ENCODE measurements at places on chromosomes 11 and 22.
A peak's percentile ranks its signal among the peaks of the same experiment; 100 is the strongest.

- DNase-seq = no peak
Observed at GRCh38 chr22:27135031-27135981, 477.9 kb downstream of the MIAT start.

GRCh38 chr11:8192016-8192895, 23.4 kb upstream of the RIC3 start:
- DNase-seq = no peak

GRCh38 chr11:70000228-70000627, 77.9 kb upstream of the ANO1 start:
- no peak for DNase-seq

DNA sequence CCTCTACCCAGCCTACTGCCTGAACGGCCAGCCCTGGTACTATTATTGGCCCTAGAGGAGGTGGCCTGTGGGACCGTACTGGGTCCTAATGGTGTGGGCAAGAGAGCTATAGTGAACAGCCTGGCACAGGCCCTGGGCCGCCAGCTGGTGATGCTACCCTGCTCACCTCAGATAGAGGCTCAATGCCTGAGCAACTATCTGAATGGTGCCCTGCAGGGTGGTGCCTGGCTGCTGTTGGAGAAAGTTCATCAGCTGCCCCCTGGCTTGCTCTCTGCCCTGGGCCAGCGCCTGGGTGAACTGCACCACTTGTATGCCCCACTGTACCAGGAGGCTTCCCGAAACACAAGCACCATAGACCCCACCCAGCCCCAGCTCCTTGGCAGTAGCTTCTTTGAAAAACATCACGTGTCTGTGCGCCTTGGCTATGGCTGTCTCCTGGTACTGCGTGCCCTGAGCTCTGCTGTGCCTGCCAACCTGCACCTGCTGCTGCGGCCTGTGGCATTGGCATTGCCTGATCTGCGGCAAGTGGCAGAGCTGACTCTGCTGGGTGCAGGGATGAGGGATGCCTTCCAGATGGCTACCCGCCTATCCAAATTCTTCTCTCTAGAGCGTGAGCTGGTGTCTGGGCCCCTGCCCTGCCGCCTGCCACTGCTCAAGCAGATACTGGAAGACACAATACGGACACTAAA, 49.0 kb downstream of the DNHD1 start:
- DNase-seq = no peak

GRCh38 chr11:84887055-84887629, 740.0 kb downstream of the DLG2 start:
- DNase-seq = no peak

DNA sequence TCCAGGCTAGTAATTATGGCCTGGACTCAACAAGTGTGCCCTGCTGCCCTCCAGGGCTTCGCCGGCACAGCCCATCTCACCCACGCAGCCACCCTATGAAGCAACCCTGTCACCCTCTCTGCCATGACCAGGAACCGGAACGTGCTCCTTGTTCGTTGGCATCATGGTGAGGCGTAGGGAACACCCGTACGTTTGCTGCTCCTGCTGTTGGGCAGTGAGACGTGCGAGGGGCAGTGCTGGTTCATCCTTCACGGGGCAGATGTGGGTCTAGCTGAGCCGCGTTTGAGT, 20.7 kb downstream of the NADSYN1 start:
- DNase-seq = peak; percentile 29

GRCh38 chr11:47778878-47779483, 11.8 kb upstream of the FNBP4 start:
- DNase-seq = no peak
